ENCODE measurements at places on chromosomes 2 and 18.

DNA sequence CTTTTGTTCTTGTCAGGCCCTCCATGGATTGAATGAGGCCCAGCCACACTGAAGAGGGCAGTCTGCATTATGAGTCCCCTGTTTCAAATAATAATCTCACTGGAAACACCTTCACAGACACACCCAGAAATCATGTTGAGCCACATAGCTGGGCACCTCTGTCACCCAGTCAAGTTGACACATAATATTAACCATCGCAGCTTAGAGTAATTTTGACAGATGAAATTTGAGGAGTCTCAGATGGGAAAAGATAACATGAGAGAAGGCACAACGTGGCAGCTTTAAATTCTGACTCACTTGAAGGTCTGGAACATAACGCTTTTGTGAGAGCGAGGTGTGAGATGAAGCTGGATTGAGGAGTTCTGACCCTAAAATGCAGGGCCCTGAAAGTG is 70.9 kb upstream of the TMEM87B start:
- DNase-seq, result no peak

GRCh38 chr2:198098918-198099317 is 294.5 kb downstream of the PLCL1 start:
- DNase-seq, result no peak

DNA sequence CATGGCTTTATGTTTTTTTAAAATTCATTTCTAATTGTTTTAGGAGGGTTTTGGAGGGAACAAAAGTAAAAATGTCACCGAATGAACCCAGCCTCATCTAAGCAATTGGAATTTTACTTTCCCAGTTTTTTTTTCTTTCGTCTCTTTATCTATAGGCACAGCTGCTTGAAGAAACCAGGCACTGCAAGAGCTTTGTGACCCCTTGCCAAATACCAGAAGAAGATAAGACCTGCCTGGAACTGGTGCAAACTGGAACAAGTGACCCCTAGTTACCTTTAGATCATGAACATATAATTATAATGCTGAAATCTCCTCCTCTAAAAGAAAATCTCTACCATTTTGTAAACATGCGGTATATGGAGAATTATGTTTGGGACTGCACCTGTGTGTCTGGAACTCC is 100.9 kb downstream of the TSN start:
- DNase-seq, result no peak

DNA sequence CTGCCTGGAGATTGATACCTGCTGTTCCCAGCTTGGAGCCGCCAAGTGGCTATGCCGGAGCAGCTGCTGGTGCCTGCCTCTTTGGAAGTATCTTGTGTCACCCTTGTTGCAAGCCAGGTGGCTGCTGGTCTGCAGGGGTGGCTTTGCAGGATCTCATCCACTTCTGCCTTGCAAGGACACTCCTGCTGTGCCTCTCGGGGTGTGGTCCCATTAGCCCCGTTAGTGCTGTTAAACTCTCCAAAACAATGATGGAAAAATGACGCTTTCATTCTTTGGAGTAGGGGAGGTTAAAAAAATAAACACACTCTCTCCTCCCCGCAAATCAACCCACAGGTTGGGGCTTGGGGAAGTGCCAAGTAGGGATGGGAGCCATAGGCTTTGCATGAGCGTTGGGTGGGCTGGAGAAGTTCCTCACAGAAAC is 352.8 kb downstream of the RNF144A start:
- DNase-seq, result no peak

DNA sequence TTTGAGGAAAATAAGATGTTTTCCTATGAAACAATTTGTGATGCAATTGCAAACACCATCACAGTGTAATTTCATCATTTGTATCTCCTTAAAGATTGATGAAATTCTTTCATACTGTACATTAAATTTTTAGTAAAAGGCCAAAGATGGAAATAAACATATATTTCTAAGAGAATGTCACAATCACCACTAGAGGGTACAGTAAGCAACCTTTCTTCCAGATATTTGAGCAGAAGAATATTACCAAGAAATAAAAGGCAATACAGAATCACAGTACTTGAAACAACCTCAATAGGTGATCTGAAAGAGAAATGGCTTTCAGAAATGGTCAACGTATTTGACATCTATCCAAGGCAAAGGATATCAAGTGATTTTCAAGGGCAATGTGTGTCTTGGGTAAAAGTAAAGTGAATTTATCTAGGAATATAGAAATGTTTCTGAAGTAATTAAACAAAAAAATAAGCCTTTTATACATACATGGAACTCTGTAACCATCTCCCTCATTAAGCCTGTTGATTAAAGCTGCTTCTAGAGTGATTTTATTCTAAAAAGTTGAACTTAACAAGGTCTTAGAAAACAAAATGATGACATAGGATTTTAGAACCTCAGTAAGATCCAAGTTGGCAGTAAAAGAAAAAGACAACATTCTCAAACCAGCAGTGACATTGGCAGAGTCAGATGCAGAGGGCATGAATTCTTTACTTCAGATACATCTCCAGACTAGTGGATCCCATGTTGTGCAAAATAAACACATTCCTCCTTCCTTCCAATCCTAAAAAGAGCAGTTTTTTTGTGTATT is 90.3 kb upstream of the SESTD1 start:
- no peak for DNase-seq

DNA sequence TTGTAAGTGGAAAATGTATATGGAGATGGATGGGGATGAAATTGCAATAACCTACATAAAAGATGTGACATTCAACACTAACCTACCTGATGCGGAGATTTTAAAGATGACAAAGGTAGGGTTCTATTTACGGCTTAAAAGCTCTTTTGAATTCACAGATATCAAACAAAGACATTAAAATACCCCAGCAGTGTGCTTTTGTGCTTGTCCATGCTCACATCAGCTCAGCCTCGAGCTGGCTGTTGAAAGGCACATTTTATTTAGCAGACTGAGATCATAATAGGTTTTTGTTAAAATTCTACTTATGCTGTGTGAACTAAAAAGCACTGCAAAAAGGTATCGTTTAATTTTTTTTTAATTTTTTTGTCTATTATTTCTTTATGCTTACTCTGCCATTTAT is 96.0 kb upstream of the CDCA7 start:
- DNase-seq, result no peak

DNA sequence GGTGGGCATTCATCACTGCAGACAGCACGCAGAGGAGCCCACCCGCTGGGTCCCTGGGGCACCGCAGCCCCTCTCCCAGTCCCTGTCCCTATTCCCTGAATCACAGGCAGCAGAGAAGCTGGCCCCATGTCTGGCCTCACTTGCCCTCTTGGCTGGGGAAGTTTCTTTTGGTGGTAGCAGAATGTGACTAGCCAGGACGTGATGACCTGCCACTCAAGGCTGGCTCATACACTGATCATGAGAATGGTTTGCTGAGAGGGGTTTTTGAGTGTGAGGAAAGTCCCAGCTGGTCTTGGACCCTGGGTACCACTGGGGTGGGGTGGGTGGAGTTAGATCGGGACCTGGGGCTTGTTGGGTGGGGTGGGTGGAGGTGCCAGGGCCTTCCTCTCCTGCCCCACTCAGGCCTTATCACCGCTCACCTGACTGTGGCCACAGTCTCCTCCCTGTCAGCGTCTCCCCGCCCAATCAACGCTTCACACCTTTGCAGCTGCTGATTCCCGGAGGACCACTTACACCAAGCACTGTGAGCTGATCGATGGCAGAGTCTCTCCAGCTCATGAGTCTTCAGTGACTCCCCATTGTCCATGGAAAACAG is 28.9 kb upstream of the FOSL2 start:
- DNase-seq, result no peak

GRCh38 chr18:46418663-46419260 is 238.3 kb downstream of the LOXHD1 start:
- DNase-seq, result no peak

DNA sequence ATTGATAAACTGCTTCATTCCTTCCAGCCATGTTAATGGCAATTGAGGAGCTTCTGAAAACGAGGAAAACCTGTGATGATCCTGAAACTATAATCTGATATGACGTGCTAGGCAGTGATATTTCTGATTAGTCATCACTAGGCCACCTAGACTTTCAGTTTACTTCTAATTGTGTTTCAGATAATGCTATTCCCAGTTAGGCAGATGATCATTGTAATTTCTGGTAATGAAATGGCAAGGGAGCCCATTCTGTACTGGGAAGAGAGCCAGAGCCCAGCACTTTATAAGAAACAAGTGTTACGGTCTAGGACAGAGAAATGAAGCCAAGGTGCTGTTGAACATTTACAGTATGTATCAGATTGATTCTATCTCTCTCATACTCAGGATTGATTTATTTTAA is 106.2 kb downstream of the CPO start:
- no peak for DNase-seq

DNA sequence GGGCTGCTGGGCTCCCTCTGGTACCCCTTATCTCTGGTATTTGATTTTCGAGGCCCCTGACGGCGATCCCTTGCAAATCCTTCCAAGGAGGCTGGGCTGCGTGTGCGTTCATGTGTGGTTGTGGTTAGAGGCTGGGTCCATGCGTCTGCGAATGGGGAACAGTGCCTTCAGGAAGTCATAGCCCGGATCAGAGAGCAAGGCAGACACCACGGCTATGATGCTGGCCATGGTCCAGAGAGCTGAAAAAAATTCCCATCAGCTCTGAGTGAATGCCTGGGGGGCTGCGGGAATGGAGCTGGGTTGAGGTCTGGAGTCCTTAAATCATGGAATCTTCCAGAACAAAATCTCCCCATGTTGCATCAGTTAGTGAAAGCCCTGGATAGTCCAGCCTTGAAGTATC is 145.5 kb downstream of the ACKR3 start:
- DNase-seq, result no peak

GRCh38 chr2:197919487-197919886 is 115.1 kb downstream of the PLCL1 start:
- DNase-seq, result no peak

GRCh38 chr2:63553049-63553448 is 35.2 kb downstream of the WDPCP start:
- DNase-seq, result no peak

- DNase-seq, result no peak
Observed at GRCh38 chr2:3785220-3785889, 82.0 kb downstream of the DCDC2C start.

- DNase-seq, result no peak
Observed at GRCh38 chr2:59726228-59727120, 827.0 kb downstream of the BCL11A start.

- no peak for DNase-seq
Observed at GRCh38 chr18:29378651-29379136, 1201.8 kb upstream of the CDH2 start.

GRCh38 chr2:55114082-55114481 is 63.8 kb upstream of the RTN4 start:
- no peak for DNase-seq

GRCh38 chr2:48519593-48519992 is 10.4 kb upstream of the STON1 start:
- no peak for DNase-seq

DNA sequence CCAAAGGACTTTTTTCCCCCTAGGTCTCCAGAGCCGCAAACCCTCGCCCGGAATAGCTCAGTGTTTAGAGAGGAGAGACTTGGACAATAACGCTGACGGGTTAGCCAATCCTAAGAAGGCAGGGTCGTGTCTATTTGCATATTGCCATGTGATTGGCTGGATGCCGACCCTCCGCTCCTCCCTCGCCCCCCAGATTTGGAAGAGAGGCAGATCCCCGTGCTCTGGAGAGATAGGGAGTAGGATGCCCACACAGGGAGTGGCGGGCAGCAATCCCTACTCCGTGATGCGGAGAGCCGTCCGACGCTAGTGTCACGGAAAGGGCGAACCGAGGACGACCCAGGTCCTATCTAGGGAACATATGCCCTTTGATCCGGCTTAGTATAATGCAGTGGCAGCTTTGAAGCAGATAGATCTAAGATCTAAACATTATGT is 1.4 kb downstream of the WNT6 start:
- DNase-seq, result no peak

GRCh38 chr2:54957321-54957999 is 92.8 kb downstream of the RTN4 start:
- DNase-seq, result no peak

DNA sequence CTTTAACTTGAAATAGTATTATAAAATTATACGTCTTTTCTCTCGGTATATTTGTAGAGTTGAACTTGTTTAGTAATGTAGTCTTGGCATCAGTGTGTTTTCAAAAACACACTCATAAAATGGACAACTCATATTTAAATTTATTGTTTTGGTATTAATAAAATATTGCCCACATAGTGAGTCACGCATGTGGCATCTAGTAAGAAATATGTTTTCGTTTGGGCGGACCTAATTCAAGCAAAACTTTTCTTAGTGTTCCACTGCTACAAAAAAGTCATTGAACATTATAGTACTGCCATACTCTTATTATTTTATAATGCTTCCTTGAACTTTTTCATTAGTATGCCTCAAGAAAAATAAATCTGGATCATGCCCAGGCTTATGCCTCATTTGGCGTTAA is 31.1 kb upstream of the FAM237A start:
- no peak for DNase-seq

GRCh38 chr2:235630718-235631296 is 137.0 kb downstream of the AGAP1 start:
- DNase-seq, result no peak

DNA sequence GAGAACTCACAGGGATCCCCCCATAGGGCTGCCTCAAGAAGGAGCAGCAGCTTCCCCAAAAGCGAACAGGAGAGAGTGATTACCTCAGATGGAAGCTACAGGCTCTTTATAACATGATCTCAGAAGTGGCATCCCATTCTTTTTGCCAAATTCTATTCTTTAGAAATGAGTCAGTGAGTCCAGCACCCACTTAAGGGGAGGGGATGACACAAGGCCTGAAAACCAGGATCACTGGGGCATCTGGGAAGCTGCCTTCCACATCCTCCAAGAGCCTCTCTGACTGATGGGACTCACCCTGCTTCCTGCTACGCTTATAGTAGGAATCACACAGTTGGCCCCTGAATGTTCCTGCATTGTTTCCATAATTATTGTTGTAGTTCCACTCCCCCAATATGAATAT is 96.5 kb downstream of the MAPK4 start:
- DNase-seq, result no peak

GRCh38 chr2:26477126-26477910 is 606 bp downstream of the OTOF start:
- no peak for DNase-seq

DNA sequence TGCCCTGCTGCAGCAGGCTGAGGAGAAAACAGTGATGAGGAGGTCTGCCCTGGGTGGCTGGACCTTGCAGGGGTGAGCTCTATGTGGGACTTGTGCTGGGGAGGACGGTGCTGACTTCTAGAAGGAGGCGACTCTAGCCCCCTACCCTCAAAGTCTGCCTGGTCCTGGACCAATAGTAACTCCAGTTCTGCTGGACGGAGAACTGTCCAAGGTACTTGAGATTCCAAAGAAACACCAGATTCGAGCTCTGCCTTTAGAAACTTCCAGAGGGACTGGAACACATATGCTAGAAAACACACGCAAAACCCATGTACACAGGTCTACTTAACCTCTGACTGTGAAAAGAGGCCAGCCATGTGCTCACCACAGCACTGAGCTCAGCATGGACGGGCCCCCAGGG is 260.6 kb downstream of the TWIST2 start:
- DNase-seq, result no peak

DNA sequence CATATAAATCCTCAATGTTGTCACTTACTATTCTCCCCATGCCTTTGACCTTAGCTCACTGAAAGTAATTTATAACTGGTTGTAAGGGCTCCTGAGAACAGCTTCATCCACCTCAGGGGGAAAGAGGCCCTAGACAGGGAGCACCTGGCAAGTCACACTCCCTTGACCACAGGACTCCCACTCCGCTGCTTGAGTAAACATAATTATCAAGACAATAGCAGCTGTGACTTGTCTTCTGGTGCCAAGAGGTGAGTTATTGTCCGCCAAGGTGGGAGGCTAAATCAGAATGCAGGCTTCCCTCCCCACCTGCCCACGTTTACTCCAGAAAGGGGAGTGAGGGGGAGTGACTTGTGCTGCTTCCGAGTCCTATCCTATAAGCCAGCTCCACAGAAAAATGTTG is 230.6 kb upstream of the LRATD1 start:
- DNase-seq, result no peak

- no peak for DNase-seq
Observed at GRCh38 chr18:33729556-33729955, 151.5 kb downstream of the ASXL3 start.

Measured in stimulated activated CD8-positive, alpha-beta memory T cell treated with anti-CD3 and anti-CD28 coated beads, Interleukin-7, amount 100 ng/mL, for 1 hour (primary cell).